Subcutaneous preadipocyte (primary cell): ENCODE measurements at places on chromosomes 4 and X. TPM values are rescaled to one million over a fixed set of nuclear protein-coding genes. Genes with fewer than 3 reads are reported as not detected.

Gene FAM9B
- total RNA-seq, result not detected in 2 replicates

Gene HTRA3
- 2.3 and 12.1 TPM in 2 replicates for total RNA-seq

Gene FHIP1A
- total RNA-seq, result under 0.01 TPM in 1 of 2 replicates, not detected in the other

Gene RAB41
- not detected in 2 replicates for total RNA-seq

Gene EXOSC9
- 32.7 and 40.5 TPM in 2 replicates for total RNA-seq

Gene OTC
- not detected in 2 replicates for total RNA-seq

Gene NAT8L
- under 0.01 TPM in 2 replicates for total RNA-seq

Gene CCNA2
- 55.5 and 86.6 TPM in 2 replicates for total RNA-seq

Gene IL13RA2
- total RNA-seq, result 171 and 270 TPM in 2 replicates

Gene UGT2B10
- not detected in 2 replicates for total RNA-seq

Gene RPA4
- 1.8 and 2.6 TPM in 2 replicates for total RNA-seq

Gene BCLAF3
- 3.3 and 4.4 TPM in 2 replicates for total RNA-seq

Gene GPR119
- total RNA-seq, result not detected in 2 replicates
